Coronary artery (tissue), 2 donors: ENCODE measurements at places on chromosomes 3 and 15.

GRCh38 chr3:106332129-106332528 is 463.3 kb upstream of the CBLB start:
- DNase-seq = no peak

DNA sequence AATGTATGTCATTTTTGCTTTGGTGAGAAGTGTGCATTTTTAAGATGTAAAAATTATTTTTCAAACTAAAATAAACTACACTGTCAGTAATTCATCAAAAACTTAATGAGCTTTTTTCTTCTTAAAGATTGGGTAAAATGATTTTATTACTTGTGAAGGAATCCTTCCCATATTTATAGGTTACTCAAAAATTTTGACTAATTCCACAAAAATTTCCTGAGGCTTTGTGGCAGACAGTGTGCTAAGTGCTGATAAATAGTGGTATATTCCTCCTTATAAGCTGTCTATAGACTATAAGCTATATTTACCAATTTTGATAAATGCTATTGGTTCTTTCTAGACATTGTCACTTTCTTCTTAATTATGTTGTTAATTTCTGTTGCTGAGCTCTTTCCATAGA is 284.5 kb upstream of the SEMA6D start:
- no peak for DNase-seq

DNA sequence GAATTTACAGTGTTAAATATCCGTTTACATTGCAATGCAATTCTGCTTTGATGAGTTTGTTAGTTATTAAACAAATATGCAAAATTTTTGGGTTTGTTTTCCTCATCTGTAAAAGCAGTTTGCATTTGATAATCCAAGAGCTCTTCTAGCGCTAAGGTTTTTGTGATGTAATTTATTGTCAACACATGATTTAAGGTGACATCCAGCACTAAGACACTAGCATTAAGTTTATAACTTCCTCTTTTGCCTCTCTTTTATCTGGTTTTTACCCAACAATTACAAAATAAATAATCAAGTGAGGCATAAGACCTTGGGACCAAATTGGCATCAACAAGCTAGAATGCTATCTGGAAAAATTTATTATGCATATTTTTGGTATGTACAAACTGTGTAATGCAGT is 969 bp upstream of the DNAJC19 start:
- no peak for DNase-seq

GRCh38 chr15:42100021-42100800 is 5.8 kb upstream of the PLA2G4D start:
- peak; percentile 45 for DNase-seq

- no peak for DNase-seq
Measured at GRCh38 chr3:127597020-127597771, 1.0 kb upstream of the MCM2 start.
